ENCODE measurements at places on chromosomes 4 and X.

- no peak for DNase-seq
These were observed 912.1 kb upstream of the GRIA3 start for GRCh38 chrX:122272011-122272410.

- no peak for DNase-seq
These were observed 7.5 kb upstream of the BMP2K start for GRCh38 chr4:78768452-78769180.

- DNase-seq = no peak
These were observed 22.4 kb downstream of the FAT1 start for GRCh38 chr4:186701273-186701672.

- no peak for DNase-seq
These were observed 700 bp downstream of the VMA21 start for GRCh38 chrX:151397741-151398070.

GRCh38 chr4:6953751-6954380 lies 44.2 kb downstream of the TBC1D14 start:
- peak; percentile 63 for DNase-seq
